ENCODE measurements at places on chromosomes 7 and 10.

DNA sequence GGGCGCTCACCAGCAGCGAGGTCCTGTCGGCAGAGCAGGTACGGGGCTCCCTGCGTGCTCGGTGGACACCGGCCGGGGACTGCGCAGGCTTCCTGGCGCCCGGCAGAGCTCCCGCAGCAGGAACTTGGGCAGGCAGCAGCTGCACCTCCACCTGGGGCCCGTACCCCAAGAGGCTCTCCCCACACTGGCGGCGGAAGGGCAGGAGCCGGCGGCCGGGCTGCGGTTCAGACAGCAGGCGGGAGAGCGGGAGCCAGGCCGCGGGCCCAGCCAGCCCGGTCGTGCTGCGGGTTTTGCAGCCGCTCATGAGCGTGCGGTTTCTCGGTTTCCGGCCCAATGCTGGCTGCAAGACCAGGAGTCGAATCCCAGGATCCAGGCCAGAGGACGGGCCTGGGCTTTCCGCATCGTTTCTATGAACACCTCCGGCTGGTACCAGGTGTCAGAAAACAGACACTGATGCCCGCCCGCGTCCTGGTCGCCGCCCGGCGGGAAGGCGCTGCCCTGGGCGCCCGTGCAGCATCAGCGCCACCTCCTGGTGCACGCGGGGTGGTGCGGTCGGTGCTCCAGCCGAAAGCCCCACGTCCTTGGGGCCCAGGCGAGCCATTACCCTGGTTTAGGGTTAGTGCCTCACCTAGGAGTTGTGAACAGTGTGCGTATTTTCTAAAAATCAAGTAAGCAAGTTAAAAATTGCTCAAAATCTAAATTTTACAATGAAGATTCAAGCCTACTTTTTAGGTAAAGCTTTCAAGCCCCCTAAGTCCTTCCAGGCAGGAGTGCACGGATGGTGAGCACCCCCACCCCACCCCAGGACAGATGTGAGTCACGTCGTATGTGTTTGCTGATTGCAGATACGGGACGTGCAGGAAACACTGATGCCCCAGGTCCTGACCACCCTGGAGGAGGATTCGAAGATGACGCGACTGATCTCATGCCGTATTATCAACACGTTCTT, 47.4 kb upstream of the PRKAR1B start:
- peak; percentile 64 for DNase-seq

- no peak for DNase-seq
Observed at GRCh38 chr10:51000976-51001375, 73.3 kb upstream of the PRKG1 start.

DNA sequence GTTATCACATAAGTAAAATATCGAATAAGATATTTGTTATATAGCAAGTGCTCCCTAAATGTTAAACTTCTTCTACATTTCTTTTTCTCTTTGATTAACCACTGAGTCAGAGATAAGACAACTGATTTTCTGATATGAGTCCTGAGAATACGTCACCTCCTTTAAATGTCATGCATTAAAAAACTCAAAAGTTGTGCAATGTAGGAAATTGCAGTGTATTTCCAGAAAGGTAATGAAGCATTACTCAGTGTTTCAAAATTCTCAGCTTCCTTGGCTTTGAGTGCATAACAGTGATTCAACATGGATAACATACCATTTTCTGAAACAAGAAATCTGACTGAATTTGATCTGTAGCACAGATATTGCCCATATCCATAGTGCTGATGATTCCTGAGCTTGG, 155.8 kb downstream of the BMPER start:
- DNase-seq, result no peak

DNA sequence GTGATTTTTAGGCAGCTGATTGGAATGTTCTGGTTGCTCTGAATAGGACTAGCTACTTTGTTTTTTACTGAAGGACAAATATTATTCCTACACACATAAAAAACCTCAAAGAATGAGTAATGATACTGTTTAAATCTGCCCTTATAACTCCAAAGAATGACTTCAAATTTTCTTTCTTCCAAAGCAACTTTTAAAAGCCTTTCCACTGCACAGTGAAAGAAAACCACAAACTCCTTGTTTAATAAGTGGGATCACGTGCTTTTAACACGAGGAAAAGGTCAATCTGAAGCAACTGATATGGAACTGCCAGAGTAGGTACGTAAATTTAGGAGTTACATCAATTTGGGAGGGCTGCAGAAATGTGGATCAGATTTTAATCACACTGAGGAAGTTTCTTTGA, 8.0 kb upstream of the PRKCQ start:
- no peak for DNase-seq

- no peak for DNase-seq
Observed at GRCh38 chr7:43729924-43730248, 563 bp upstream of the COA1 start.

DNA sequence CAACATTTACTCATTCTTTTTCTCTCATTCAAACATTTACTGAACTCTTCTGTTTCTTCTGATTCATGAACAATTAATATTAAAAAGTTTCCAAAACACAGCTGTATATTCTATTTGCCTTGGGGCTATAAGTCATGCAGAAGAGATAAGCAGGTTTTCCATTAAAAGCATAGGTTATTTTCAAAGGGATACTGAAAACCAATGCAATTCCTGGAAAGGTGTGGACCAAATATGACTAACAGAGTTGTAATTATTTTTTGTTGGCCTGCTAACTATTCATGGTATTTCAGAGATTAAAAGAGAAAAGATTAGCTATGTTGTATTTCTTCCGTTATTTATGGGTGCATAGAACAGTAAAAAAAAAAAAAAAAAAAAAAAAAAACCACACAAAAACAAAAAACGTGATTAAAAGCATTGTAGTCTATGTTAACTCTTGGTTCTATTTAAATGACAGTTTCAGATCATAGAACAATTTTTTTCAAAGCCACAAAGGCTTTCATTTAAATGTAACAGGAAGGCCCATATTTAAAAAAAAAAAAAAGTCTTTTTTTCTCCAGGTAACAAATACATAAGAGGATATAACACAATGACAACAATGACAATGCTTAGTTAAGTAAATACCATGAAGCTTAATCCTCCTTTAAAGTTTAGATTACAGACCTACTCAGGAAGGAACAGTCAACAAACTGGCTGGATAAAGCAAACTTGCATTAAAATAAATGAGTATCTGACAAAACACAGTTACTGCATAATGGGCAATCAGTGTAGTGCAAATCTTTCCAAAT, 1042.9 kb downstream of the GATA3 start:
- DNase-seq, result no peak

GRCh38 chr10:78476156-78476555, 442.5 kb downstream of the RPS24 start:
- DNase-seq, result peak; percentile 30

GRCh38 chr7:36966636-36967035, 242.3 kb upstream of the AOAH start:
- DNase-seq, result no peak

GRCh38 chr10:14585287-14586193, 189.2 kb downstream of the FAM107B start:
- DNase-seq, result no peak

- peak; percentile 71 for DNase-seq
Observed at GRCh38 chr7:106421181-106421762, 136.5 kb upstream of the NAMPT start.

DNA sequence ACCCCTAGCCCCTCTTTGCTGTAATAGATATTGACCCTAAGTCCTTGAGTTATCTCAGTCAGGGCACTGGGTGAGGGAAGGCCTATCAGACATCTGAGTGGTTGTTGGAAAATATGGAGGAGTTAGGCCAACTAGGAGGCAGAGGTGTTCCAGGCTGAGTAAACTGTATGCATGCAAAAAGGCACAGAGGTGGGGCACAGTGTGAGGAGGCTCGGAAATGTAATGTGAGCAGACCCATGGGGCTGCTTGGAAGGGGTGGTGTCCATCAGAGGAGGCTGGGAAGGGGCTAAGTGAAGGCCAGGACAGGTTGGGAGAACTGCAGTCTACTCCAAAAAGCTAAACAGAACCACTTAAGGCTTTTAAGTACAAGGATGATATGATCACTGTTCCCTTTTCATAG, 323.2 kb upstream of the BMPER start:
- DNase-seq, result no peak

DNA sequence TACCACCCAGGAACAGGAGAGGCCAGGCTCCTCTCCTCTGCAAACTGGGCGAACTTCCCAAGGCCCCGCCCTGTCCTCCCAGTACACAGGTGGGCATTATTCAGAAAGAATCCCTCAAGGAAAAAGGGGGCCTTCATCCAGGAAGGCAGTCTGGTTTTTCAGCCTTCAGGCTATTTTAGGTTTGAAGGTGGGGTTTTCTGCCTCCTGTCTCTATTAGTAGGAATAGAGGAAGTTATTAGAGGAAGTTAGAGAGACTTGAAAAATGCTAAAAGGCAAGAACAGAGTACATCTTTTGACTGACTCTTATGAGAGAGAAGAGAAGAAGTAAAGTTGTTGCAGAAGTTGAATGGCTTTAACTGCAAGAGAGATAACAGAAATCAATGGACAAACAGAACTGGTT, 250.9 kb upstream of the SORCS1 start:
- DNase-seq, result no peak

GRCh38 chr7:128869138-128869943, 6.7 kb downstream of the ATP6V1F start:
- peak; percentile 87 for DNase-seq

DNA sequence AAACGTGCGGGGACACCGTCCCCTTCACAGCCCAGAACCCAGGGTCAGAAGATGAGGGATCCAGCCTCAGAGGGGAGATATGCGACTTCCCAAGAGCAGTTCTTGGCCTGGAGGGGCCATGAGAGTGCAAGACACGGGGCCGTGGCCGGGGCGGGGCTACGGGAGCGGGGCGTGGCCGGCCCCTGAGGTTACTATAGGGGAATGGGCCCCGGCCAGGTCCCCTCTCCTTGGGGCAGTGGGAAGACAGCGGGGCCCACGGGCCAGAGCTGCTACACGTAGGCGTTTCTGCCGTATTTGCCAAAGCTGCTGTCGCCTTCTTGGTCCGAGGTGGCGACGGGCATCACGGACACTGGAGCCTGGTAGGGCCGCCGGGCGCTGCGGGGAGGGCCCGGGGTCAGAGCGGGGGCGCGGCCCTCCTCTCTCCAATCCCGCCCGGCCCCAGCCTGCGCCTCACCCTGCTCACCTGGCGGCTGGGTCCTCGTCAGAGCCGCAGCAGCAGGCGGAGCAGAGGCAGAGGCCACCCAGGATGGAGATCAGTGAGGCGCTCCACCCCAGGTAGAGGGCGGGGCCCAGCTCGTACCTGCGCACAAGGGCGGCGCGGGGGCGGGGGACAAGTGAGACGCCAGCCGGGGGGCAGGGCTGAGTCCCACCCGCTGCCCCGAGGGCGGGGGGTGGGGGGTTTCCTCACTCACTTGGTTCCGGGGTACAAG, 5.3 kb downstream of the CLDN15 start:
- no peak for DNase-seq

DNA sequence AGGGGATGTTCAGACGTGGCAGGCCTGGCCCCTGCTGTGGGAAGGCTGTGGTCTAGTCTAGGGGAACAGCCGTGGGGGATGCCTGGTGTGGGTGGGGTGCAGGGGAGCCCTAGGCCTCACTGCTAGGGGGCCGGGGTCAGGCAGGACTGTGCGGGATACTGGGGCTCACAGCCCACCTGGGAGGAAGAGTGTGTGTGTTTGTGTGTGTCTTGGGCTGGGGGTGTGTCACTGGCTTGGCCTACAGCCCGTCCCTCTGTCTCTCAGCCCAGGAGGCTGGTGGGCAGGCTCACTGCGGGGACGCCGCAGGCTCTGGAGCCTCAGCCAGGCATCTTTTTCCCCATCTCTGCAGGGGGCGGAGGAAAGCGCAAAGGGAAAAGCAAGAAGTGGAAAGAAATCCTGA, 118.8 kb downstream of the GRK5 start:
- DNase-seq, result no peak

DNA sequence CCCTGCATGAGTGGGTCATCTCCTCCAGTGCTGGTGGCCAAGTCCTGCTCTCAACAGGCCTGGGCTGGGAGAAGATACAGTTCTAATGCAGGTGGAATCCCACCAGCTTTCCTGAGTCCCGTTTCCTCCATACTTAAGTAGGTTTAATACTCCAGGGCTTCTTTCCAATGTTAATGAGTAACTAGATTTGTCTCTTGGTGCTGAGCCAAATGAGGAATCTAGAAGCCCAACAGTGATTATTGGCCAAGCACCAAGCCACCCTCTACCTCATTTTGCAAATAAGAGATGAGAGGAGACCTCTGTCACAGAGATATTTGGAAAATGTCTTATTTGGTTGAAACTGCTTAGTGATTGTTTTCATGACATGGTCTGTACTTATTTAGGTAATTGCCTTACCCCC, 37.1 kb downstream of the STARD3NL start:
- DNase-seq, result no peak

- no peak for DNase-seq
Observed at GRCh38 chr7:3488829-3489228, 187.8 kb downstream of the SDK1 start.

- DNase-seq, result no peak
Observed at GRCh38 chr7:158759749-158760444, 55.3 kb upstream of the NCAPG2 start.

Data from posterior cingulate gyrus (tissue), 11 donors.